Gastrocnemius medialis (tissue), 4 donors: ENCODE measurements at places on chromosomes 1 and 21.

DNA sequence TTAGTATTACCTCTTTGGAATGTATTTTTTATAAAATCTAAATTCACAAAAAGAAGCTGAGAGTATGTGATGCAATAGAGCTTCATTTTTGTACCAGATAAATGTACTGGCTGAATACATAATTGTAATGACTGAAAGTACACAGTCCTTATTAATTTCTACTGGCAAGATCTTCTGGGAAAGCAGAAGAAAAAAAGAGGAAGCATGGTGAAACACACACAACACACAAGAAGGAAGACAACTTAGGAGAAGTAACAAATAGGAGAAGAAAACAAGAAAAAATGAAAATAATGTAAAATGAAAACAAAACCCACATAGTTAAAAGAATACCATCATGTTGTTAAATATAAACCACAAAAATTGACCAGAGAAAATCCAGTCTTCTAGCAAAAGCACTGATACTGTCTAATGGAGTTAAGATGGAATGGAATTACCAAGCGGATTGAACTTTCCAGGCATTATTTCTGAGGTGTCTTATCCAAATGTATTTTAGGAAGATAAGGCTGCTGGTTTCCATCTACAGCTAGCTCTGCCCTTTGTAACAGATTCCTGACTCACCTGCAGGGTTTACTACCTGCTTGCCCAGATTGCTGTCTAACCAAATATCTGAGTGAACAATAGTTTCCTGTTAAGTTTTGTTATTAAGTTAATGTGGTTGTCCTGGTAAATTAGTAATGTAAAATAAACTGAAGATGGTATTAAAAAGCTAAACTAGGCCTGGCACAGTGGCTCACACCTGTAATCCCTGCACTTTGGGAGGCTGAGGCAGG lies 4.5 kb upstream of the COP1 start:
- no peak for DNase-seq

GRCh38 chr1:109396871-109397580 lies 692 bp downstream of the SORT1 start:
- DNase-seq, result no peak

DNA sequence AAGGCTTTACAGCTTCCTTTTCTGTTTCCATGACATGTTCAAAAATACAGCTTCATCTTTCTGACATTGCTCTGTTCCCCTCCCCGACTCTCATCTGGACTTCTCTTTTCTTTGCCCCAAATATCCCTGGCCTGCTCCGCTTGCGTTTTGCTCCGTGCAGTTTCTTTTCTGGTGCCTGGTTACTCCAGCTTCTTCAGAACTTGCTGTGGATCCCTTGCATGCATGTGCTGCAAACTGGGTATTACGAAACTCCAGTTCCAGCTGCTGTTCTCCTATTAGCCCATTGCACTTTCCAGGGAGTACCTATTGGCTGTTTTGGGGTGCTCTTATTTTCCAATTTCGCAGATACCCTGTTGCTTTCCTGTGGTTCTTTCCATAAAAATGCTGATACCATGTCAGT lies 9.9 kb upstream of the NDC1 start:
- DNase-seq, result no peak

GRCh38 chr1:74502858-74503257 lies 9.6 kb downstream of the LRRC53 start:
- DNase-seq, result no peak

DNA sequence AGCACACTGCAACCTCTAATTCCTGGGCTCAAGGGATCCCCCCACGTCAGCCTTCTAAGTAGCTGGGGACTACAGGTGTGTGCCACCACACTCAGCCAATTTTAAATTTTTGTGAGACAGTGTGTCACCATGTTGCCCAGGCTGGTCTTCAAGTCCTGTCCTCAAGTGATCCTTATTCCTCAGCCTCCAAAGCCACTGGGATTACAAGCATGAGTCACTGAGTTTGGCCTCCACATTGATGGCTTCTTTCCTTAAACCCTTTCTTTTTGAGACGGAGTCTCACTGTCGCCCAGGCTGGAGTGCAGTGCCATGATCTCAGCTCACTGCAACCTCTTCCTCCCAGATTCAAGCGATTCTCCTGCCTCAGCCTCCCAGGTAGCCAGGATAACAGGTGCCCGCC lies 7.6 kb downstream of the KPNA6 start:
- DNase-seq, result no peak
